ENCODE measurements at places on chromosomes 13 and 19.

DNA sequence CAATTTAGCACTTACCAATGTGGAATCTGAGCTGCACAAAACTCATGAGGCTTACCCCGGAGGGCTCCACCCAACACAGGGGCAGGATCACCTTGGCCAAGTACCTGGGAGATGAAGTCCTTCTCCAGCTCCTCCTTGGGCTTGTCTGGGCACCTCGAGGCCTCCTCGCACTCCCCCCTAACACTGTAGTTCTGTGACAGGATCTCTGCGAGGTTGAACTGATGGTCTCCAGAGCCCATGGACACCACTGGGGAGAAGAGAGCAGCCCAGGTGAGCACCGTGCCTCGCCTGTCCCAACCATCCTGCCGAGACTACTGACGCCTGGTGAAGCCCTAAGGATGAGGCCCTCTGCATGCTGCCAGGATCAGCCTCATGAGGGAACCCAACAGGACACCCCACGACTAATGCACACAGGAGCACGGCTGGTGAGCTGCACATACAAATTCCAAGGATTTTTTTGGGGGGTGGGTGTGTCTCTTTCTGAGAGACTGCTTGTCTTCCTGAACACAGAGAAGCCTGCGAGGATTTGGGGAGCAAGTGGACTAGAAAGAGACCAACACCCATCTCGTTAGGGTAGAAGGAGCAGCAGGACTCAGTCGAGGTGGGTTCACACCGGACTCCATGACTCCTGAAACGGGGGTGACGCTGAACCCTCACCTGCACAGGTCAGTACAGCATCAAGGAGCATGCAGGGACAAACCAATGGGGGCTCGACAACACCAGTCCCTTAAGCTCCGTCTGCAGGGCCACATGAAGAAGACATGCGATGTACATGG lies 10.1 kb downstream of the MIER2 start:
- DNase-seq = no peak
- no peak overlapping the region for H3K4me3 ChIP-seq
- no peaks in the 10 kb centered on the region for H3K27me3 ChIP-seq
- H3K4me1 ChIP-seq = no peaks in the 10 kb centered on the region
- peaks cover 5% of the 10 kb centered on the region for H3K36me3 ChIP-seq
- H3K27ac ChIP-seq = no peak overlapping the region

DNA sequence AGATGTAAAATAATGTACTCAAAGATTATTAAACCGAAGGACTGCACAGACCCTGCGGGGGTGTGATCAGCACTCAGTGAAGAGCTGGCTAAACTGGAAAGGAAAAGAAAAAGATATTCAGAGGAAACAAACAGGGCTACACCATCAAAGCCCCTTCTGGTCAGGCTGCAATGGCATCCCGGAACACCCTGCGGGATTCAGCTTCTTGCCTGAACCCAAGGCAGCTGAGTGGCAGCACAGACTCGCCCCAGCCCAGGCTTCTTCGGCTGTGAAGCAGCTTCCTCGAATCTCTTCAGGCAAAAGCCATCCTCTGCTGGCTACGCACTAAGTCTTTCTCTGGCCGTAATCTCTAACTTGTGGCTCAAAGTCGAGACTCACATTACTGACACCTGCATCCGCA lies 220.9 kb downstream of the TEX29 start:
- H3K27me3 ChIP-seq = peaks cover 87% of the 10 kb centered on the region
- H3K4me3 ChIP-seq = no peak overlapping the region
- no peak overlapping the region for H3K27ac ChIP-seq
- no peaks in the 10 kb centered on the region for H3K36me3 ChIP-seq
- H3K4me1 ChIP-seq = no peaks in the 10 kb centered on the region

DNA sequence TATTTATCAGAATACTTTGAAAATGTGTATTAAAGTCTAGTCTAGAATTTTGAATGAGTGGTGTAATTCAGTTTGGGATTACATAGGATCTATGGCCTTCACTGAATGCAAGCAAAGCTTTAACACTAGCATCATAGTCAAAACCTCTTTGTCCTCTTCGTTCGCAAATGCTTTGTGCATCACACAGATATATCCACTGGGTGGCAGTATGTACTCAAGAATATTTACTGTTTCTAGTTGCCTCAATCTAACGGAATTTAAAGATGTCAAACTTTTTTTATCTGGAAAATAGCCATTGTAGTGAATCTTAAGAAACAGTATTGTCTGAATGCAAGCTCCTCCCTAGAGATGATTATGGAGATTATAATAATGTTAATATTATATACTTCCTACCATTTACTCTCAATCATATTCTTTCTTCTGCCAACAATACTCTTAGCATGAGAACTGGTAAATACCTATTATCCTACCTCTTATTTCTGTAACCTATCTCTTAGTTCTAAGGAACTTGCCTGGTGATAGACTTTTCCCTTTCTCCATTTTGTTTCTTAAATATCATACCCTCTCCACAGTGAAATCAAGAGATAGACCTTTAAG lies 25.8 kb downstream of the LACC1 start:
- H3K36me3 ChIP-seq = no peaks in the 10 kb centered on the region
- peak; percentile 9 for DNase-seq
- peaks cover 12% of the 10 kb centered on the region for H3K4me1 ChIP-seq
- no peak overlapping the region for H3K27ac ChIP-seq
- no peaks in the 10 kb centered on the region for H3K27me3 ChIP-seq

- no peak for DNase-seq
- H3K4me3 ChIP-seq = no peak overlapping the region
- no peak overlapping the region for H3K27ac ChIP-seq
- no peaks in the 10 kb centered on the region for H3K36me3 ChIP-seq
- H3K4me1 ChIP-seq = no peaks in the 10 kb centered on the region
- no peaks in the 10 kb centered on the region for H3K27me3 ChIP-seq
Measured at GRCh38 chr13:65889368-65889767, 1340.8 kb downstream of the PCDH9 start.

DNA sequence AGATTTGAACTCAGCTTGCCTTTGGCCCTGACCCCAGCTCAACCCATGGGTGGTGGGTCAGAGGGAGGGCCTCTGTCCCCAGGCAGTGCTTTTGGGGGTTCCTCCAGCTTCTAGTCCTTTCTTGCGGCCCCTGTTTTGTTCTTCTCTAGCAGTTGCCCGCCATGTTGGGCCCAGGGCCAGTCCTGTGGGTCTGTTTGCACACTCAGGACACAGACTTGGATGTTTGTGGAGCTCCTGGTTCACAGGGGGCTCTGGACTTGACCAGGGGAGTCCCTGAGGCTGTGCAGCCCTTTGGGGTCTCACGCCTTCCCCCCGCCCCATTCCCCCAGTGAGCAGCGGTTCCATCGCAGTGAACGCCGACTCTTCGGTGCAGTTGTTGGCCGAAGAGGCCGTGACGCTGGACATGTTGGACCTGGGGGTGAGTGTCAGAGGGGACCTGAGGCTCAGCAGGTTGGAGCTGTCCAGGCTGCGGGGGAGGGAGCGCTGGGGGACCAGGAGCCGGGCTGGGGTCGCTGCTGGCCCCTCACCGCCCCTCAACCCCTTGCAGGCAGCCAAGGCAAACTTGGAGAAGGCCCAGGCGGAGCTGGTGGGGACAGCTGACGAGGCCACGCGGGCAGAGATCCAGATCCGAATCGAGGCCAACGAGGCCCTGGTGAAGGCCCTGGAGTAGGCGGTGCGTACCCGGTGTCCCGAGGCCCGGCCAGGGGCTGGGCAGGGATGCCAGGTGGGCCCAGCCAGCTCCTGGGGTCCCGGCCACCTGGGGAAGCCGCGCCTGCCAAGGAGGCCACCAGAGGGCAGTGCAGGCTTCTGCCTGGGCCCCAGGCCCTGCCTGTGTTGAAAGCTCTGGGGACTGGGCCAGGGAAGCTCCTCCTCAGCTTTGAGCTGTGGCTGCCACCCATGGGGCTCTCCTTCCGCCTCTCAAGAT lies 2.5 kb downstream of the ATP5F1D start:
- H3K4me3 ChIP-seq = no peak overlapping the region
- H3K4me1 ChIP-seq = peaks cover 32% of the 10 kb centered on the region
- no peaks in the 10 kb centered on the region for H3K27me3 ChIP-seq
- H3K36me3 ChIP-seq = no peaks in the 10 kb centered on the region

GRCh38 chr13:22848539-22849052 lies 332.2 kb upstream of the SGCG start:
- no peak overlapping the region for H3K4me3 ChIP-seq
- DNase-seq = no peak
- no peak overlapping the region for H3K27ac ChIP-seq
- H3K4me1 ChIP-seq = no peaks in the 10 kb centered on the region
- H3K36me3 ChIP-seq = no peaks in the 10 kb centered on the region

GRCh38 chr19:35549174-35549788 lies 3.9 kb downstream of the TMEM147 start:
- DNase-seq = peak; percentile 46
- no peak overlapping the region for H3K27ac ChIP-seq
- 0 out of 2 replicates have a peak, but pooled peaks cover 6% of the 10 kb centered on the region for H3K36me3 ChIP-seq
- no peaks in the 10 kb centered on the region for H3K27me3 ChIP-seq

DNA sequence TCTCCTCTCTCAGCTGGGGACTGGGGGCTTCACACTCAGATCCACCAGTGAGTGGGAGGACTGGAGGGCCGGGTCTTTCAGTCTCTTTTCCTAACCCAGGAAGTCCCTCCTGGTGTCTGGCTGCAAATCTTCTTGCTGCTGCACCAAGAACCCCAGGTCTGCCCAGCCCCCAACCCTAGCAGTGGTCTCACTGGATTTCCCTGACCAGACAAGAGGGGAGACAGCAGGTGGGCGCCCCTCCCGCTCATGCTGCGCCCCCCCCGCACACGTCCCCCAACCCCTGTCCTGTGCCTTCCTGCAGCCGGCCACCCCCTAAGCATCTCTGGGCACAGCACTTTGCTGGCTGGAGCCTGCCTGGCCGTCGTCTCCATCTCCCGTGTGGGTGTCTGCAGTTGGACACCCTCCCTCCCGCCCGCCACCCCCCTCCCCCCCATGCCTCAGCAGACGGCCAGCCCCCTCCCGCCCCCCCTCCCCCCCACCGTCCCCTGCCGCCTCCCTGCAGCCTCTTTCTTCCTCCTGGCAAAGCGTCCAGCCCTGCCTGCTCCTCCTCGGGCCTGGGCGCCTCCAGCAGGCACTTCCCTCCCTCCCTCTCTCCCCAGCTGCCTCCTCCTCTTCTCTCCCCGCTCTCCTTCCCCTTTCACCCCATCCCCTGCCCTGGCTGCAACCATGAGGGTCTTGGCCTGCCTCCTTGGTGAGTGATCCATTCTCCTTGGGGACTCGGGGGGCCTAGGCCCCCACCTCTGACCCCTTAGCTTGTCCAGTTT lies at the start of gene SSC5D:
Gene SSC5D (plus strand): TSS at position 513 of the 764 bp plus-strand sequence. CDS start 154 bp downstream, at position 667.
- H3K27me3 ChIP-seq = peaks cover 3% of the 10 kb centered on the region
- H3K27ac ChIP-seq = 0 out of 2 replicates have a peak within 1 kb of the TSS, but pooled peaks have one; percentile 2
- no peak for DNase-seq
- H3K4me1 ChIP-seq = peaks cover 21% of the 10 kb centered on the region
- H3K36me3 ChIP-seq = no peaks in the 10 kb centered on the region

- no peaks in the 10 kb centered on the region for H3K27me3 ChIP-seq
- DNase-seq = no peak
- H3K4me1 ChIP-seq = peaks cover 44% of the 10 kb centered on the region
- no peaks in the 10 kb centered on the region for H3K36me3 ChIP-seq
- no peak overlapping the region for H3K27ac ChIP-seq
Measured at GRCh38 chr19:46791944-46792343, 3.5 kb upstream of the SLC1A5 start.

- no peaks in the 10 kb centered on the region for H3K36me3 ChIP-seq
- H3K27ac ChIP-seq = no peak overlapping the region
- no peak overlapping the region for H3K4me3 ChIP-seq
- DNase-seq = no peak
Measured at GRCh38 chr13:58978331-58978730, 1185.4 kb downstream of the DIAPH3 start.

GRCh38 chr13:73372666-73373627 lies 314.1 kb downstream of the KLF5 start:
- no peak for DNase-seq
- H3K27me3 ChIP-seq = no peaks in the 10 kb centered on the region
- no peaks in the 10 kb centered on the region for H3K36me3 ChIP-seq
- H3K27ac ChIP-seq = no peak overlapping the region
- H3K4me1 ChIP-seq = peaks cover 22% of the 10 kb centered on the region
- no peak overlapping the region for H3K4me3 ChIP-seq

- H3K27ac ChIP-seq = no peak overlapping the region
- DNase-seq = no peak
- H3K36me3 ChIP-seq = no peaks in the 10 kb centered on the region
- no peaks in the 10 kb centered on the region for H3K4me1 ChIP-seq
- H3K27me3 ChIP-seq = peaks cover 27% of the 10 kb centered on the region
- no peak overlapping the region for H3K4me3 ChIP-seq
Measured at GRCh38 chr19:48010932-48011758, 16.7 kb downstream of the ELSPBP1 start.

GRCh38 chr13:77388944-77389624 lies 62.2 kb upstream of the MYCBP2 start:
- no peaks in the 10 kb centered on the region for H3K4me1 ChIP-seq
- no peaks in the 10 kb centered on the region for H3K27me3 ChIP-seq
- no peak overlapping the region for H3K27ac ChIP-seq
- no peaks in the 10 kb centered on the region for H3K36me3 ChIP-seq
- no peak for DNase-seq

Measured in PC-9 (cell line).